ENCODE measurements at places on chromosomes 6 and 20.
A peak's percentile ranks its signal among the peaks of the same experiment; 100 is the strongest.

GRCh38 chr6:56953597-56954402 is 1.1 kb upstream of the BEND6 start:
- no peak for DNase-seq

DNA sequence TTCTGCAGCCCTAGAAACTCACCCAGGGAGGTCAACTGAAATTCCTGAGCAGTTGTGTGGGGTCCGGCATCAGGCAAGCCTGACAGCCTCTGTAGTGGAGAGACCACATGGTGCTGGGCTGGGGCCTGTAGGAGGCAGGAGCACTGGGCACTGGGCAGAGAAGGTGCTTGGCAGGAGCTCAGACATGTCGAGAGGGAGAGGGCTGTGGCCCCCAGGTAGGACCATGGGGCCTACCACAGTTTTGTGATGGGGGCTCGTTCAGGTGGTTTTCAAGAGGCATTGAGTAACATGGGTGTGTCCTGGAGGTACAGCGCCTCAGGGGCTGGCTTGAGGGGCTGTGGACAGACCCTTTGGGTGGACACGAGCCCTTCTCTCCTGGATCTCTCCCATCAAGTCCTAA is 15.9 kb downstream of the SLC22A23 start:
- DNase-seq, result no peak

- peak; percentile 61 for DNase-seq
Observed at GRCh38 chr20:57772349-57772964, 62.6 kb upstream of the PMEPA1 start.

DNA sequence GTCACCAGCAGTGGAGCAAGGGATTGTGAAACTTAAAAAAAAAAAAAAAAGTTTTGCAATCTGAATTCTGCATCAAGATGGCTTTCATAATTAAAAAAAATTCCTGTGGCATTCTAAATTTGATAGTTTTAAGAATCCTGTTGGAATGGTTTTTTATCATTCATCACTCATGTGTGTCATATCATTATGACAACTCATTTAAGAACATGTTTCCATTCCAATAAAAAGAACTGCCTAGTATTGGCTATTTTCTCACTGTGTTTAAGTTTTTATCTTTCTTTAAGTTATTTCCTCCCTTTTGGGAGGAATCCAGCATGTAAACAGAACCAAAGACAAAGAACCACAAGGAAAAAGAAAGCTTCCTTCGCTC is 26.2 kb upstream of the RHAG start:
- no peak for DNase-seq

- no peak for DNase-seq
Observed at GRCh38 chr20:50245498-50246366, 55.1 kb downstream of the CEBPB start.

- DNase-seq, result no peak
Observed at GRCh38 chr6:100336876-100337275, 127.8 kb downstream of the SIM1 start.

- no peak for DNase-seq
Observed at GRCh38 chr6:7922596-7922995, 12.0 kb upstream of the TXNDC5 start.

GRCh38 chr6:83167726-83168278 is 25.3 kb downstream of the PGM3 start:
- DNase-seq, result no peak

- DNase-seq, result no peak
Observed at GRCh38 chr20:64146936-64147477, 17.2 kb upstream of the MYT1 start.

GRCh38 chr6:129368970-129369369 is 341.0 kb downstream of the ARHGAP18 start:
- no peak for DNase-seq

- DNase-seq, result no peak
Observed at GRCh38 chr6:164069350-164069990, 655.0 kb downstream of the QKI start.

- no peak for DNase-seq
Observed at GRCh38 chr20:47273591-47274235, 82.8 kb downstream of the ZMYND8 start.

GRCh38 chr6:18266523-18266912 is 2.2 kb upstream of the DEK start:
- no peak for DNase-seq

DNA sequence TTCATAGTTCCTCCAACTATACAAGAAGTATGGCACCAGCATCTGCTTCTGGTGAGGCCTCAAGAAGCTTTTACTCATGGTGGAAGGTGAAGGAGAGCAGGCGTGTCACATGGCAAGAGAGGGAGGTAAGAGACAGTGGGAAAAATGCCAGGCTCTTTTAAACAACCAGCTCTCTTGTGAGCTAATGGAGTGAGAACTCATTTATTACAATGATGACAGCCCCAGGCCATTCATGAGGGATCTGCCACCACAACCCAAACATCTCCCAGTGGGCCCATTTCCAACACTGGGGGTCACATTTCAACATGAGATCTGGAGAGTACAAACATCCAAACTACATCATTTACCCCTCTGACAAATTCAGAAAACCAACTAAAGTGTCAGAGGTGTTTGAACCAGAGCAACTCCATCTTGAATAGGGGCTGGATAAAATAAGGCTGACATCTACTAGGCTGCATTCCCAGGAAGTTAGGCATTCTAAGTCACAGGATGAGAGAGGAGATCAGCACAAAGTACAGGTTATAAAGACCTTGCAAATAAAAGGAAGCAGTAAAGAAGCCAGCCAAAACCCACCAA is 2.2 kb upstream of the UBD start:
- no peak for DNase-seq

- DNase-seq, result no peak
Observed at GRCh38 chr6:113466526-113466925, 390.6 kb upstream of the MARCKS start.

GRCh38 chr20:38072898-38073297 is 39.4 kb downstream of the RPRD1B start:
- no peak for DNase-seq

DNA sequence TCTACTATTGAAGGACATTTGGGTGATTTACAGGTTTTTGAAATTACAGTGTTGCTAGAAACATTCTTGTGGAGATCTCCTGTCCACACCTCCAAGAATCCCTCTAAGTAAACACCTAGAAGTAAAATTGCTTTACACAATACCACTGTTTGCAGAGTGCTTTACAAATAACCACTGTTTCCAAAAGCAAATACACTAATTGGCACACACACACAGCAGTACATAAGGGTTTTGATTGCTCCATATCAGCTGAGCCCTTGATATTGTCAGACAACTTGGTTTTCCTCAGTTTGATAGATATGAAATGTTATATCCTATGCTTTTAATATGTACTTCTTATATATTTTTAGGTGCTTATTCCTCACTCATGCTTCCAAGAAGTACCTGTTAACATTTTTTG is 6.3 kb downstream of the HMGN4 start:
- no peak for DNase-seq

DNA sequence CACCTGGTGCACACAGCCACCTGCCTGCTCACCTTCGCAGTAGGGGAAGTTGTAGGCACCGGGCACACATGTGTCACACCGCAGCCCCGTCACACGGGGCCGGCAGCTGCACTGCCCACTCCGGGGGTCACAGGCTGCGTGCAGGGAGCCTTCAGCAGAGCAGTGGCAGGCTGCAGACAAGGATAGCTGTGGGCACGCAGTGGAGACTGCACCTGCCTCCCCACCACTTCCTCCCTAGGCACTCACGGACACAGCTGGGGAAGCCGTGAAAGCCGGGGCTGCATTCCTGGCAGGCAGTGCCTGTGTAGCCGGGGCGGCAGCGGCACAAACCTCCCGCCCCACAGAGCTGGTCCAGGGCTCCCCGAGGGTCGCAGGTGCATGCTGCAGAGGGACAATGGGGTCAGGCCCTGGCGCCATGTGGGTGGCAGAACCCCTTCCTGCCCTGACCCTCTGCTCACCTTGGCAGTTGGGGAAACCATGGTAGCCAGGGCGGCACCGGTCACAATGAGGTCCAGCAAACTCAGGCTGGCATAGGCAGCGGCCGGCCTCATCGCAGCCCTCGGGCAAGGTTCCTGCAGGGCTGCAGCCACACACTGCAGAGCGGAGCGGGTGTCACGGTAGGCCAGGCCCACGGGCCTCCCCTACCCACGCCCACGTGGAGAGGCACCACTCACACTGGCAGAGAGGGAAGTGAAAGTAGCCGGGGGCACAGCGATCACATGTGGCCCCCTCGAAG is 29.4 kb downstream of the LAMA5 start:
- DNase-seq, result no peak

DNA sequence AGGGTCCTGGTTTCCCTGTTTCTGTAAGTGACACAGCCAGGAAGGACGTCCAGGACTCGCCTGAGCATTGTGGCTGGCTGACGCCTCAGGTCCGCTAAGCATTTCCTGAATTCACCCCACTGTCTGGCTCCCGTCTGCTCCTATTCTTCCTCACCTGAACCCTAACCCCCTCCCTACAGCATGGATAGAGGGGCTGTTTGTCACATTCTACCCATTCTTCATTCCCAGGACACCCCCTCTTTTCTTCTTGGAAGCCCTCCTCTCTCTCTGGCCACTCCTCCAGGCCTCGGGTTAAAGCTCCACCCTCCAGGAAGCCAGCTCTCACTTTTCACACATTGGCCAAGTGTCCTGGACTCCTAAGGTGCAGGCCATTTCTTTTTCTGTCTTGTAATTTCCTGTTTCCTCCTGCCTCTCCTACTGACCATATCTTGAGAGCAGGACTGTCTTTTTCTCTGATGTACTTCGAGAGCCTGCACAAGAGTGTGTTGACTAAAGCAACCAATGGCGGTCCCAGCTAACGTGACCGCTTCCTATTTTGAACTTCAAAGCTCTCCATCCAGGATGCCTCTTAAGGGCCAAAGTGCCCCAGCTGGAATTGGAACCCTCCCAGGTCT is 24.2 kb upstream of the MYMX start:
- no peak for DNase-seq

DNA sequence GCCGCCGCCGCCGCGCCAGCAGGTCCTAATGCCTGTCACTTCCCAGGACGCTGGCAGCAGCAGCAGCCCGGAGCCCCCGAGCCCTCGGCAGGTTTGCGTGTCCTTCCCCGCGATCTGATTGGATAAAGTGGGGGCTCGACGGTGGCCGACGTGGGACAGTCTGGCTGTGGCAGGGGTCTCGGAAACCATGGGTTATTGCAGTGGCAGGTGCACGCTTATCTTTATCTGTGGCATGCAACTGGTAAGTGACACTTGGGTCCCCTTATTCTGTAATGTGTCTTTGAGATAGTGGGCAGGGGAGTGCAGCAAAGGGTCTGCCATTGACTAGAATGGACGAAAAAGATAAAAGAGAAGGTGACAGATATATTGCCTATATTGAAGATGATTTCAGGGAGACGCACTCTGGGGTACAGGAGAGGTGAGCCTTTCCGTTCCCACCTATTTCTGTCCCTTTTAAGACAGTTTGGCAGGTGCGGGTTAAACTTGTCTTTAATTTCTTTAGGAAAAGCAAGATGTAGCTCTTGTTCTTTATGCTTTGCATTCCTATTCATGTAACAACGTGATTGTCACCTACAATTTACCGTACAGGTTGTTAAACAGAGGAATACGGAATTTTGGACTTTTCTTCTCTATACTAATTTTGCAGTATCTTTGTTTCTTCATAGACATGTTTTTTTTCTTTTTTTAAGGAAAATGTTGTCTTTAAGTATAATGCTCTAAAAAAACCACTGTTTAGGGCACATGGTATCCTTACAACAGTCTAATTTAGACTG is 535 bp downstream of the NKAIN2 start:
- DNase-seq, result no peak

GRCh38 chr6:140283197-140283596 is 908.7 kb upstream of the CITED2 start:
- no peak for DNase-seq

GRCh38 chr6:73713426-73714147 is 17.6 kb downstream of the CD109 start:
- no peak for DNase-seq

DNA sequence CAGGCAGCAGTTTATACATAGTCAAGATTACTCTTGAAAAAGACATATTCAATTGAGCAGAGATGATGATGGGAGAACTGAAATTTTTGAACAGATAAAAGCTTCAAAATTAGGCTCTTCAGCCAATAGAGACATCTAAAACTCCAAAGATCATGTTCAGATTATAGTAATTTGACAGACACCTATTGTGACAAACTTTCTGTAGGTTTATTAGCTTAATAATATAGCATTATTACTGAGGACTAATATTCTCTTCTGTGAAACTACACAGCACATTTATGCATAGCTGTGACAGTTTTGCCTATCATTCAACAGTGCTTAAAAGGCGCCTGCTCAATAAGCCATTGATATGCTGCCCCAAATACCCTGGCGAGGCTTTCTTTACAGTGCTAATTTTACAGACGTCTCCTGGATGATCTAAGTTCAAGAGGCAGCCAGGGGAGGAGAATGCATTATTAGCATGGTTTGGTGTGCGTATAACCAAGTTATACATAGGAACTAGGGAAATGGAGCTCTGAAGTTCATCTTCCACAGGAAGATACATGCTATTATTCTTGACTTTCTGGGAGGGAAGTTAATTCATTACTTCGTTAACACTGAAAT is 21.5 kb downstream of the PLAGL1 start:
- no peak for DNase-seq

- DNase-seq, result no peak
Observed at GRCh38 chr20:3813848-3814581, 6.3 kb upstream of the AP5S1 start.

GRCh38 chr20:25629816-25630499 is 6.1 kb upstream of the NANP start:
- no peak for DNase-seq

DNA sequence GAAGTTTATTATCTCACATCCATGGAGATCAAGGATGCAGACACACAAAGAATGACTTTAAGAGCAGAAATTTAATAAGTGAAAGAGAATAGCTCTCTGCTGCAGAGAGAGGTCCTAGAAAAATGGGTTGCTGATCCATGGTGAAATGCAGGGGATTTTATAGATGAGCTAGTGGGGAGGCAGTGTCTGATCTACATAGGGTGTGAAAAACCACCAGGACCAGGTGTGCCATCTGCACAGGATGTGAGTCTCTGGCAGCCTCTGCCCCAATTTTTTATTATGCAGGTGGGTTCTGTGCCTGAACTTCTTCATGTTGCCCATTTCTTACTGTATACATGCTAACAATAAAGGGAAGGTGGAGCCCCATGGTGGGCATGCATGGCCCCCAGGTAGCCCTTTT is 19.9 kb upstream of the NANP start:
- DNase-seq, result no peak

DNA sequence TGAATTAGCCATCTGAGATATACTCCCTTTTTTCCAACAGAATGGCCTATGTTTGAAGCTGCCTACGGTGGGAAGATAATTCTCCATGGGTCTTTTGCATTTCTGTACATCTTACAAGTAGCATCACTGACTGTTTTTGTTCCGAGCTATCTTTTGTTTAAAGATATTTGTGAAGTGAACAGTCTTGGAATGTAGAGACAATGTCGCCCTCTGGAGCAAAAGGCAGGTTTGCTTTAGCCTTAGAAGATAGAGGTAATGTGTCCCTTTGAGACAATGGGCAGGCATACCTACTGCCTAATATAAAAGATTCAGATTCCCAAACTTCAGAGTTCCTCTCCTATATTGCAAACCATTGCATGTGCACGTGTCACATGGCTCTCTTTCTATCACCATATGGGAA is 347.8 kb upstream of the CNR1 start:
- DNase-seq, result no peak

GRCh38 chr6:53582963-53583362 is 38.1 kb upstream of the GCLC start:
- no peak for DNase-seq
